ENCODE measurements at places on chromosomes 3 and 15.

DNA sequence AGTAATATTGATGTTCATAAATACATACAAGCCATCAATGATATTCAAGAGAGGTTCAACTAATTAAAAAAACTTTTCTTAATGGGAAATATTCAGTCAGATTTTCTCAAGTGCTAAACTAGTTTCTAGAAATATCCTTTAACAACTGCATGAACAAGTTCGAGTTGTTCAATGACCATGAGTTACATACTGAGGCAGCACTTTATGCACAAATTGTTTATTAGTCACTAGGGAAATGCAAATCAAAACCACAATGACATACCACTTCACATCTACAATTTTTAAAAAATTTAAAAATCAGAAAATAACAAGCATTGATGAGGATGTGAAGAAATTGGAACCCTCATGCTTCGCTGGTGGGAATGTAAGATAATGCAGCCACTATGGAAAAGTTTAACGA lies 62.4 kb downstream of the RAD18 start:
- H3K36me3 ChIP-seq, result peaks cover 57% of the 10 kb centered on the region
- no peaks in the 10 kb centered on the region for H3K4me1 ChIP-seq
- H3K27ac ChIP-seq, result no peak overlapping the region
- H3K4me3 ChIP-seq, result no peak overlapping the region
- H3K27me3 ChIP-seq, result no peaks in the 10 kb centered on the region

DNA sequence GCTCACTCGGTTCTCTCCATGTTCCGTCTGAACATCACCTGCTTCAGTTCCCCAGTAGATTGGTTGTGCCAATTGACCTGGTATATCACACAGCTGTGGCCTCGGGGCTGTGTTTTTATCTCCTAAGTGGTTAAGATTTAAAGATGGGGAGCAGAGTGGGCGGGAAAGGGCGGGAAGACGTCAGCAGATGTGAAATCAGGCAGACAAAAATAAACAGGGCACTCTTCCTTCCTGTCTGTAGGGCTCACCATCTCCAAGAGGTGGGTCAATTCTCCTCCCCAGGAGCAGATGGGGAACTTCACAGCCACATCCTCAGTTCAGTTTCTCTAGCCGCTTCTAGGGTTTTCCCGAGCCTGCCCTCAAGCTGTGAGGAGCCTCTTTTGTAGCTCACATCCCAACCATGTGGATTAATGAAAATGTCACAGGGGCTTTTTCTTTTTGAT lies 26.8 kb upstream of the LIMD1 start:
- H3K4me1 ChIP-seq, result peaks cover 14% of the 10 kb centered on the region
- no peak overlapping the region for H3K4me3 ChIP-seq
- H3K27ac ChIP-seq, result no peak overlapping the region
- no peaks in the 10 kb centered on the region for H3K36me3 ChIP-seq
- DNase-seq, result no peak
- no peaks in the 10 kb centered on the region for H3K27me3 ChIP-seq

DNA sequence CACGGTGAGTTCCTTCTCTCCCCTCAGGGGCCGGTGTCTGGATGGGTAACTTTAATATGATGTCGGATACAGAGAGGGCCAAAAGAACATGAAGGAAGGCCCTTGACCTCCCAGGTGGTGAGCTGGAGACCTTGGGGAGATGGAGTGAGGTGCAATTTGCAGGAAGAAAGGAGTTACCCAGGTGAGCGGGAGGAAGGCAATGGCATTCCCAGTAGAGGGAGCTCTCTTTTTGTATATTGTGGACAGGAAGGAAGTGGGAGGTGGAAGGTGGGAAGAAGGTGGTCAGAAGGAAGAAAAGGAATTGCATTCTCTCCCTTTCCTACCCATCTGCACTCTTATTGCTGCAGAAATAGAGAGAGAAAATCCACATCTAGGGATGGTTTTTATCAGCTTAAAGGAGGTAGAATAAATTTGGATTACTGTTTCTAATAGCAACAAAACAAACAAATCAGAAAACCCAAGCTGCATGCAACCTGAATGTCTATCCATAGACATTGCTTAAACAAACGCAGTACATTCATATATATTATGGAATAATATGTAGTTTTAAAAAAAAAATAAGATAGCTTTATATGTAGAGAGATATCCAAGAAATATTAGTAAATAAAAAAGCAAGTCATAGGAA lies 169.0 kb upstream of the TSC22D2 start:
- H3K4me3 ChIP-seq, result no peak overlapping the region
- H3K4me1 ChIP-seq, result peaks cover 40% of the 10 kb centered on the region
- no peaks in the 10 kb centered on the region for H3K36me3 ChIP-seq
- H3K27me3 ChIP-seq, result no peaks in the 10 kb centered on the region
- DNase-seq, result no peak

DNA sequence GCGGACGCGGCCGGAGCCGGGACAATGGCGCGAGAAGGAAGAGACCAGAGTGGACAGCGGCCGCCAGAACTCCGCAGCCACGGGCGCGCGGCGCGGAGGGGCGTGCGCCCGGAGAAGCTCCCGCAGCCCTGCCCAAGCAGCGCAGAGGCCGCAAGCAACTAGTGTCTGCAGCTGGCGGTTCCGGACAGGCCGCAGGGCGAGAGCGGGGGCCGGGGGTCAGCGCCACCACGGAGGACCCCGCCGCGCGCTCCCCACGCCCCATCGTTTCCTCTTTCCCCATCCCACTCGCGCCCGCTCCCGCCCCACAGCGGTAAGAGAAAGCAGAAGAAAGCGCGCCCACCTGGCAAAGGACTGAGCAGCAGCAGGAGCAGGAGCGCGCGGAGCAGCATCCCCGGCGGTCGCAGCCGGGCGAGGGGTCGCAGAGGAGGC lies 440 bp downstream of the PRTG start:
- H3K4me3 ChIP-seq, result peak overlapping the region; percentile 71
- peak; percentile 76 for DNase-seq

DNA sequence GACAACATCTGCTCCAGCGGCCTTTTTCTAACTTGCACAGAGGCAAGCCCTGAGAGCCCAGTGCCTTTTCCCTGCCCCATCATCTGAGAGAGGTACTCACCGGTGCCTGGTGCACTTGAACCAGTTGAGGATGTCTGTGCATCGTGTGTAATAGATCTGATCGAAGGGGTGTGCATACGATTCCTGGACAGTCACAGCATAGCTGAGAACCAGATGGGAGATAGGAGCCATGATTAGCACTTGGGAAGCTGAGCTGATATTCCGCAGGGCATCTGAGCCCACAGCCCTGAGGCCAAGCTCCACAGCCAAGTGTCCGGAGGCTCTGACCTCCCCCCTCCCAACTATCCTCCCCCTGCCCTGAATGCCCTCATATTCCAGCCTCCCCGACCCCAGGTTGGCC lies 129.8 kb downstream of the MEGF11 start:
- no peak overlapping the region for H3K4me3 ChIP-seq
- H3K27me3 ChIP-seq, result peaks cover 11% of the 10 kb centered on the region
- H3K4me1 ChIP-seq, result no peaks in the 10 kb centered on the region
- H3K36me3 ChIP-seq, result no peaks in the 10 kb centered on the region

Measured in RWPE2 (cell line).